ENCODE measurements at places on chromosomes 2 and 18.

- DNase-seq: no peak
- H3K27me3 ChIP-seq: no peaks in the 10 kb centered on the region
- peaks cover 4% of the 10 kb centered on the region for H3K4me1 ChIP-seq
- peak overlapping the region; percentile 66 for H3K27ac ChIP-seq
- peaks cover 14% of the 10 kb centered on the region for H3K36me3 ChIP-seq
Observed at GRCh38 chr2:55581874-55582547, 35.4 kb downstream of the PPP4R3B start.

DNA sequence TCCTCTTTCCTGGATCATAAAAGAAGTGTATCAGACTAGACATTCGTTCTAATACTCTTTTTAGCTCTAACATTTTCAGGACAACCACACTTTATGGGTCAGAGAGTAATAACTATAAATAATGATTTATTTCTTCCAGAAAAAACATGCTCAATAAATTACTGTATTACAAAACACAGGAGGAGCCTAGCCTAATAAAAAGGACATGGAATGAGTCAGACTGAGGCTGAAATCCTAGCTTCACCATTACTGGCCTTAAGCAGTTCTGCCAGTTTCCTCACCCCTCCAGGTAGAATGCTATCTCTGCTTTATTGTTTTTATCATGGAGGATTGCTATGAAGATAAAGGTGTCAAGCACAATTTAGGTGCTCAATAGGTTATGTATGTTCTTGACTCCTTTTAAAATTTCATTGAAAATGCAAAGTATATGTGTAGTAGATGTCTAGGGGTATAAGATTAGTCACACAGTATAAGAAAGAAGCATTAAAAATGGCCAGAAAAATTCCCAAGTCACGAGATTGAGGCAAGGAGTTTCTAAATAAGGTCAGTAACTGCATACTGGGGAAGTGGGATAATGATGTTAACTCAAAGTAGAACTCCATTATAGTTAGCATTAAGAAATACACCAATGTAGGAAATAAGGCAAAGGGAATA lies 105.5 kb upstream of the NEUROD1 start:
- H3K27me3 ChIP-seq: peaks cover 3% of the 10 kb centered on the region
- no peak overlapping the region for H3K27ac ChIP-seq
- DNase-seq: no peak
- H3K36me3 ChIP-seq: no peaks in the 10 kb centered on the region
- no peak overlapping the region for H3K4me3 ChIP-seq

- DNase-seq: no peak
- no peaks in the 10 kb centered on the region for H3K36me3 ChIP-seq
- H3K27ac ChIP-seq: no peak overlapping the region
- peaks cover 16% of the 10 kb centered on the region for H3K27me3 ChIP-seq
Observed at GRCh38 chr18:5527603-5528002, 16.2 kb downstream of the EPB41L3 start.

- no peaks in the 10 kb centered on the region for H3K36me3 ChIP-seq
- no peaks in the 10 kb centered on the region for H3K27me3 ChIP-seq
- no peak for DNase-seq
Observed at GRCh38 chr18:27377251-27377650, 192.1 kb upstream of the CHST9 start.

GRCh38 chr18:35661483-35662146 lies 80.1 kb downstream of the GALNT1 start:
- peaks cover 25% of the 10 kb centered on the region for H3K36me3 ChIP-seq
- H3K4me3 ChIP-seq: no peak overlapping the region
- no peak for DNase-seq
- H3K27me3 ChIP-seq: no peaks in the 10 kb centered on the region
- H3K27ac ChIP-seq: peak overlapping the region; percentile 34

- no peak for DNase-seq
- H3K4me1 ChIP-seq: peaks cover 54% of the 10 kb centered on the region
- H3K36me3 ChIP-seq: no peaks in the 10 kb centered on the region
- peak overlapping the region; percentile 77 for H3K4me3 ChIP-seq
Observed at GRCh38 chr2:44929735-44930273, 11.7 kb upstream of the SIX3 start.

- no peak for DNase-seq
- no peak overlapping the region for H3K27ac ChIP-seq
- H3K4me3 ChIP-seq: no peak overlapping the region
Observed at GRCh38 chr2:85246348-85246747, 81.4 kb downstream of the TGOLN2 start.

DNA sequence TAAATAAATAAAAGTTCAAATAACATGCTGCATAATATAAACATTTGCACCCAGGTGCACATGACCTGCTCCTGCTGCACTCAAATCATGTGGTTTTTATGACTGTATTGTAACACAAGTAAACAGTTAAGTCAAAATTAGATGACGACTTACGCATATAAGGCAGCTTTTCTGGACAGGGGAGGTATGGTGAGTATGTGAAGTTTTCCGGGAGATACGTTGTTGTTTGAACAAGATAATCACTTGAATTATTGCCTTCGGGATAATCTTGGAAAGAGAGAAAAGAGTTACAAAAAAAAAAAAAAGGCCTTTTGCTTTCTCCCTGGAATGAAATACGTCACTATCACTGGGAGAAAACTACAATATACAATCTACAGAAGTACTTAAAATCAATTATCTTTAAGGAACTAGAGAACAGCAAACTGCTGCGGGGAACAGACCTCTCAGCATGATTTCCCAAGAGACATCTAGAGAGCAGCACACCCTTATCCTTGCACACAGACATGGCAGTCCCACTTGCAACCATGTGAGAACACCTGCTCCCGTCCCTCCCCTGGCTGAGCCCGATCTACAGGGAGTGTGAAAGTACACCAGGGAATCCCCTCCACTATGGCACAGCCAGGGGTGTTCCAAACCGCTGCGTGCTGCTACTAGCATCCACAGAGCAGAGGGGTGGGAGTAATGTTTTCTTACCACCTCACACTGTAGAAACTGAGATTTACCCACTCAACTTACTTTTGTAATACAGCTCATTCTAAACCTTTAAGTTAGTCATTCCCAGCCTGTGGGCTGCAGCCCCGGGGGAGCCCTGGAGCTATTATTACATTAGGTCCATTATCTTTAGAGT lies 26.3 kb downstream of the B4GALT6 start:
- H3K4me3 ChIP-seq: peak overlapping the region; percentile 65
- DNase-seq: no peak

DNA sequence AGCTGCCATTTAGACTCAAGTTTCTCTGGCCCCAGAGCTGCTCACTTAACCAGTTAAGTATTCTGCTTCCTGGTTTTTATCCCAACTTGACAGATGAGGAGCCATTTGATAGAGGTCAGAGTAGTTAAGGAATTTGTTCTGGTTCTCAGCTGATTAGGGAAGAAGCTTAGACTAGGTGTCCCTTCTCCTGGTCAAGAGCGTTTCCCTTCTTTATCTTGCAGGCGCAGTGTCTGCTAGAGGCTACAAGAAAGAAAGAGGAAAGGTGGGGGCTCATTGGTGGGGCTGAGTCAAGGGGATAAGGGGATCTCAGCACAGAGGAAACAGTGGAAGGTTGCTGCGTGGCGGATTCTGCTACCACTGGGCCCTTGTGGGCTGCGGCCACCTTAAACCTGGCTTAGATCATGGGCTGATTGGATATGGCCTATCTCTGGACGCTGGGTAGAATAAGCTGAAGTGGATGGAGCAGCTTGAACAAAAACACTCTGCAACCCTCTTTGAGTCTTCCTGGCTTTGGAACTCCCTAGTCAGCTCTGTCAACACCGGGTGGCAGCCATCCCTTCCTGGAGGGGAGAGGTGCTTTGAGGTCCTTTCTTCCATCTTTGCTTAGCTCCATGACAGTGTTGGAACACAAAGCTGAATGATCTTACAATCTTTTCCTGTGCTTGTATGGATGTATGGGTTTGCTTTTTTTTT lies 70.8 kb downstream of the QPCT start:
- peak overlapping the region; percentile 54 for H3K27ac ChIP-seq
- peaks cover 4% of the 10 kb centered on the region for H3K27me3 ChIP-seq
- DNase-seq: no peak
- no peak overlapping the region for H3K4me3 ChIP-seq

DNA sequence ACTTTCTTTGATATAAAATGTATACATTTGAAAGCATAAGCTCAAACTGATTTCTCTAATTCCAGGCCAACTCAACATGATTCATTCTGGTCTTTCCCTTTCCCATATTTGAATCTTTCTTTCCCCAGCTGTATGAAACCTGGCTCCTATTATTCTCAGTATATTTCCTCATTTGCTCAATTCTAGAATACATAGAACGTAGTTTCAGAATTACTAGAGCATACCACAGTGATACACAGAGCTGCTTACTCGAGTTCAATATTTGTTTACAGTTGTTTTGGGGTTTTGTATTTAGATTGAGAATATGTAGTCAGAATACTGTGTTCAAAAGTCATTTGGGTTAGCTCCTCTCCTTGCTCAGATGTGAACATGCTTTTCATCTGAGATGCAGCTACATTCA lies 43.0 kb downstream of the TNFRSF11A start:
- H3K27ac ChIP-seq: no peak overlapping the region
- H3K4me3 ChIP-seq: no peak overlapping the region
- no peak for DNase-seq
- no peaks in the 10 kb centered on the region for H3K36me3 ChIP-seq

DNA sequence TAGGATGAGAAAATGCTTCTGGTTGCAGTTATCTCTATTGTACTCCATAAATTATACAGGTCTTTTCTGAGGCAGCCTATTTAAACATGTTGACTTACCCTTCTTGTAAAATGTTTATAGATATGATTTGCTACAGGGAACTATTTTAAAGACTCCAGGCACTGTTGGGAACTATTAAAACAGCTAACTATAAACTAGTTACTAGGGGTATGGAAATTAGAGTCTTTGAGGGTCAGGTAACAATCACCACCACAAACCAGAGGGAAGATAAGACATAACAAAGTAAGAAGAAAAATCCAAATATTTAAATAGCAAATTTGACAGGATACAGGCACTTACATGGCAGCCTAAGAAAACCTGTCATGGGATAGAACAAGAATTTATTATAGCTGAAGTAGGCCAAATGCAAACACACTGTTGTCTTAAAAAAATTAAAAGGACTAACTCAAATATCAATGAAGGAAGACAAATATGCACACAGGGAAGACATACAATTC lies 251.0 kb upstream of the CWC22 start:
- no peaks in the 10 kb centered on the region for H3K36me3 ChIP-seq
- peaks cover 5% of the 10 kb centered on the region for H3K4me1 ChIP-seq

- peaks cover 8% of the 10 kb centered on the region for H3K4me1 ChIP-seq
- DNase-seq: no peak
- H3K36me3 ChIP-seq: no peaks in the 10 kb centered on the region
Observed at GRCh38 chr2:227805578-227805977, 8.1 kb upstream of the CCL20 start.

DNA sequence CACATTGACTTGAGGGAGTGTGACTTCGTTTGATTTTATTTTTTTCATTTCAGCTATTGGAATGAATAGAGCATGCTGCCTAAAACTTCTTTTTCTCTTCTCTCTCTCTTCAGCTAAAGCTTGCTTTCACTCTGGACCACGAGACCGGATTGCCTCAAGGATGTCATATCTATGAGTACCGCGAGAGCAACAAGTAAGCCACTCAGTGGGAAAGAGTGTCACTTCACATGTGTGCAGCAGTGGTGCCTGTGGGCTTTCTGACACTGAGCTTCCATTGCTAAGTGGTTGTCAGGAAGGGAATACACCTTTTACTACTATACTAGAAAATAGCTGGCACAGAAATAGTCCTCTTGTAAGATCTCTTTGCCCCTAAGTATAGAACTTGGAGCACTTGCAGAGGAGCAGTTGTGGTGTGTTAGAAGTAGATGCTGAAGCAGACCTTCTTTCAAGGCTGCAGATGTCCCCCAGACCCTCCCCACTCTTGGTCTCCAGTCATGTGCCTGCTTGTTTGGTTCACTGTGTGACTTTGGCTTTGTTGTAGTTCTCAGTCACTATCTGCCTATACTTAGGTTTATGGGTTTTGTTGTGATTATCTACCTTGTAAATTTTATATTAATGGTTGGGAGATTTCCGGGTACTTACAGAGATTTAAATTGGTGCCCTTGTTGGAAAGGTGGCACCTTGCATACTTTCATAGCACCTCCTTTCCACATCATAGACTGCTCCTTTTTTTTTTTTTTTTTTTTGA lies 78.5 kb upstream of the ALPP start:
- peaks cover 31% of the 10 kb centered on the region for H3K36me3 ChIP-seq
- no peaks in the 10 kb centered on the region for H3K27me3 ChIP-seq
- DNase-seq: no peak

DNA sequence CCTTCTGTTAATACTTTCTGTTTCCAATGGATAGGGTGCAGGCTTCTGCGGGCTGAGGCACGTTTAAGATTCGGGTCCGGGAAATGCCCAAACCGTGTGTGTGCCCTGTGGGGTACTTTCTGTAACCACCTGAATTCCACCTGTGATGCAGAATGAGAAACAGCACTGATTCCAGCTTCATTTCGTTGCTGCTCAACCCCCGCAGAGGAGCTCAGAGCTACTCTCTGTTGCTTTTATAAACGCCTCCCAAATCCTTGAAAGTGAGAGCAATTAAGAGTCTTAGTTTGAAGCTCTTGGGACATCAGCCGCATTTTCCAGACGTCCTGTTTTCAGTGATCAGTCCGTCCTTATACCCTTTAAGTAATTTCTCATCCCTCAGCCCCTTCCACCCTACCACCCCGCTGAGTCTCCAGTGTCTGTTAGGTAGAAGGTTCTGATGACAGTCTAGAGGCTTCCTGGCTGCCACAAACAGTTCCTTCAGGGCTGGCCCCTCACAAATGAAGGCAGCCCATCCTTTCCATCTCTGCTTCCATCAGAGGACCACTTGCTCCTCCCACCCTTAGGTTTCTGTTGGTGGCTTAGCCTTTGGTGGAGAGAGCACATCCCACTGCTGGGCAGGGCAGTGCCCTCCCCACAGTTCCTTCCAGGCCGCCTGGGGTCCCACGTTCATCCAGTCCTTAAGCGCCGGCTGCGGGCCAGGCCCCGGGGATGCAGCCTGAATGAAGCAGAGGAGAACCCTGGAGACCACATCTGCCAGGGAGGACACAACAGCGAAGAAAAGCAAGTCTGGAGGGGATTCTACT lies 230.1 kb downstream of the SEPTIN10 start:
- DNase-seq: no peak
- no peaks in the 10 kb centered on the region for H3K27me3 ChIP-seq
- no peaks in the 10 kb centered on the region for H3K4me1 ChIP-seq
- H3K4me3 ChIP-seq: no peak overlapping the region

DNA sequence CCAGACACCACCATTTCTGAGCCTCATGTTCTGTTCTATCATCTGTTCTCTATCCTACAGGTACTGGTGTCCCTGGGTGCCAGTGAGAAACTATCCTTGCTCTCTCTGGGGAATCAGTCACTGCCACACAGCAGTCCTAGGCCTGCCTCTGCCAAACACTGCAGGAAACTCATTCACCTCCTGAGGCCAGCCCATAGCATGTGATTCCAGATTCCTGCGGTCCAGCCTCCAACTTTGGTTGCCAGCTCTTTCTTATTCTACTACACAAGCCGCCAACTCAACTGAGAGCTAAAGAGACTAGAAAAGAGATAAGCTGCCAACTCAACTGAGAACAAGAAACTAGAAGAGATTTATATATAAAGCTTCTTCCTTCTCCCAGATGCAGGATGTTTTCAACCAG lies 8.8 kb upstream of the TTLL4 start:
- no peak overlapping the region for H3K4me3 ChIP-seq
- DNase-seq: no peak
- H3K4me1 ChIP-seq: no peaks in the 10 kb centered on the region
- H3K27ac ChIP-seq: no peak overlapping the region
- peaks cover 12% of the 10 kb centered on the region for H3K27me3 ChIP-seq
- H3K36me3 ChIP-seq: no peaks in the 10 kb centered on the region

Measured in naive B cell (primary cell).